Activated T-cell treated with anti-CD3 and anti-CD28 coated beads, Interleukin-2, amount 50 U/mL, for 72 hours (primary cell): ENCODE measurements at places on chromosomes 6 and 20.

DNA sequence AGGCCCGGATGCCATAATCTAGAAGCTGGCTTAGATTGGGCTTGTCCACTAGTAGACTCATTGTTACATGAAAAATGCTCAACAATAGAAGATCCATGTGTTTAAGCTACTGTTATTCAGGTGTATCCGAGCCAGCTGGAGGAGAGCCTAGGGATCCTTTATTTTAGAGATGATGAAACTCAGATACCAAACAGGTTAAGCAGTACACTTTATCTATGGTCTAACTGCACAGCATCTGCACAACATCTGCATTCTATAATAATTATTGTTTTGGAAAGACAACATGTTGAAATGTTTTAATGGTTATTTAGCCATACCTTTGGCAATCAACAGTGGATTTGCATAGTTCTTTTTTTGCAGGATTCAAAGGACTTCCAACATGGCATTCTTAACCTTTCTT is 134.1 kb downstream of the RFPL4B start:
- DNase-seq, result no peak

- no peak for DNase-seq
These were observed 256.1 kb downstream of the PLCB1 start for GRCh38 chr20:8388141-8388540.

DNA sequence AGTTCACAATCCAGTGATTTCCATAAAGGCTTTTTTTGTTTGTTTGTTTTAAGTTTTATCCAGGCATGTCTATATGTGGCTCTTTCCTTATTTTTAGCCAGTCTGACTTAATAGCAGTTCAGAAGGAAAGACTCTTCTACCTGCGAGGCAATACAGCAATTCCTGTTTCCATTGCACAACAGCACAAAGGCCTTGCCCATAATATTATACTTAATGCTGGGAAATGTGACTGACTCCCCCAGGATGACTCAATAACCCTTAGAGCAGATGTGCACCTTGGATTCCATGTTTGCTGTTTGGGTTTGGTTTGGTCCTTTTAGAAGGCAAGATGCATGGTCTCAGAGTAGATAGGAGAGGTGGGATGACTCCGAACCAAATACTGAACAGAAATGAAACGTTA is 184.1 kb downstream of the MTFR2 start:
- no peak for DNase-seq

DNA sequence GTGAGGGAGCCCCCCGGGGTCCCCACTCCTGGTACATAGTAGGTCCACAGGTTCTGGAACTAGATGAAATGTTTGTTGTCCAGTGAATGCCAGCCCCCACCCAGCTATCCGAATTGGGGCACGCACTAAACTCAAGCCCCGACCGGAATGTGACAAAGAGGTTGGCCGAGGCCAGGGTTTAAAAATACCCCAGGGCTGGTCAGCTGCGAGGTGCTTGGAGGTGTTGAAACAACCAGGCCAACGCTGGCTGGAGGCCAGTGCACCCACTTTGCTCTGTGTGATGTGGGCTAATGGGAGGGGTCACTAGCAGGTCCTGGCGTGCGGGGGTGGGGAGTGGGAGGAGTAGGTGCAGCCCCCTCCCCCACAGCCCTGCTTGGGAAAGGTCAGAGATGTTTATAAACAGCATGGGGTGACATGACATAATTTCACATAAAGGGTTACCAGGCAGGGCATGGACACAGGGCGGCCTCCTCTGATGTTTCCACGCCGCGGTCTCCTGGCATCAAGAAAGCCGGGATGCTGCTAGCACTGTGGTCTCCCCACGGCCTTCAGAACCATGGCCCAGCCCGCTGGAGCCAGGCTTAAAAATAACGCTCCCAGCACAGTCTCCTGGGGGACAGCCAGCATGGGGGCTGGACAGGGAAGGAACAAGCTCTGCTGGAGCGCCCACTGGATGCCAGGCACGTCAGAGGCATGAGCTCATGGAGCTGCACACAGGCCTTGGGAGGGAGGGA is 111.2 kb upstream of the PTPN1 start:
- DNase-seq, result no peak

DNA sequence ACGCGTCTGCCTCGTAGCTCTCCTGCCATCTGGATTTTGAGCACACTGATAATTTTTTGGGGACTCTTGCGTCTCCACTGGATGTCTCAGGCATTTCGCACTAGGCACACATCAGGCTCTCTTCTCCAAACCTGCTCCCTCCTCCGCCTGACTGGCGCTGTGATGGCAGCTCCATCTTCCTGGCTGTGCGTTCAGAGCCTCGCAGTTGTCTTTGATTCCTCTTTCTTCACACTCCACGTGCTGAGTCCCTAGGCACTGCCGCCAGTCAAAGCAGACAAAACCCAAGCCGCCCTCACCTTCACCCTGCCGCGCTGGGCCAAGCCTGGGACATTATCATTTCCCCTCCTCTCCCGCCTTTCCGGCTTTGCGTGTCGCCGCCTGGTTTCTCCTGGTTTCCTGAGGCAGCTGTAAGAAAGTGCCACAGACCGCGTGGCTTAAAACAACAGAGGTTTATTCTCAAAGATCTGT is 778 bp downstream of the PSMG4 start:
- peak; percentile 61 for DNase-seq

- no peak for DNase-seq
These were observed 3.5 kb downstream of the CTNNBL1 start for GRCh38 chr20:37697314-37697713.

DNA sequence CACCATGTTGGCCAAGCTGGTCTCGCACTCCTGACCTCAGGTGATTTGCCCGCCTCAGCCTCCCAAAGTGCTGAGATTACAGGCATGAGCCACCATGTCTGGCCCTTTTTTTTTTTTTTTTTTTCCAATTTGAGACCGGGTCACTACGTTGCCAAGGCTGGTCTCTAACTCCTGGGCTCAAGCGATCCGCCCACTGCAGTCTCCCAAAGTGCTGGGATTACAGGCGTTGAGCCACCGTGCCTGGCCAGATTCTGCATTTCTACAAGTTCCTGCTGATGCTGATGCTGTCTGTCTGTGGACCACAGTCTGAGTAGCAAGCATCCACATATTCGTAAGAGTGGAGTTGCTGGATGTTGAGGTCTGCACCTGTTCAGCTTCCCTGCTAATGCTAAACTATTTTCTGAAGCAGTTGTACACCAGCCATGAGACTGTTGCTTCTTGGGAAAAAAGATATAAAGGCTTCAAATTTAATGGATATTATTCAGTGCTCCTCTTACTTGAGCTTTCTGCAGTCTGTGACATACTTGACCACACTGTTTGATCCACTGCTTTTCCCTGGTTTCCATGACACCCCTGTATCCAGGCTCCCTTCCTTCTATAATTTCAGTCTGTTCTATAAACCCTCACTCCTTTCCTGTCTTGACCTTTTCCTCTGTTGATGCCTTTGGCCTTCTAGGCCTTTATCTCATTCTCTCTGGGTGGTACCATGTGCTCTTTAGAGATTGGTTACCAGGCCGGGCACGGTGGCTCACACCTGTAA is 10.1 kb upstream of the ZBTB12 start:
- no peak for DNase-seq

DNA sequence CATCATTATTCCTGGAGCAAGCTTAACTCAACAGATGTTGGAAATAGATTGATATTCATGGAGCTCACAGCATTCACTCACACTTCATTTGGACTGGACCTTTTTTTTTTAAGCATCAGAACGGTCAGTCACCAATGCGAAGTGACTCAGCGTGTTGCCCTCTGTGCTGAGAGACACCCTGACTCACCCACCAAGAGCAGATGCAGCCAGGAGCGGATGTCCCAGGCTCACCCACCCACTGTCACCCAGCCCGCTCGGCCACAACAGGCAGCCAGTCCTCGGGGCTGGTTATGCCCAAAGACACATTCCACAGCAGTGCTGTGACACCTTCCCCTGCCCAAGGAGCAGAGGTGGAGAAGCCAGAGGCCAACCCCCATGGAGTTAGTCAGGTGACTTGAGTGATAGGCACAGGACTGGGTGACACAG is 15.7 kb downstream of the RNASET2 start:
- no peak for DNase-seq

DNA sequence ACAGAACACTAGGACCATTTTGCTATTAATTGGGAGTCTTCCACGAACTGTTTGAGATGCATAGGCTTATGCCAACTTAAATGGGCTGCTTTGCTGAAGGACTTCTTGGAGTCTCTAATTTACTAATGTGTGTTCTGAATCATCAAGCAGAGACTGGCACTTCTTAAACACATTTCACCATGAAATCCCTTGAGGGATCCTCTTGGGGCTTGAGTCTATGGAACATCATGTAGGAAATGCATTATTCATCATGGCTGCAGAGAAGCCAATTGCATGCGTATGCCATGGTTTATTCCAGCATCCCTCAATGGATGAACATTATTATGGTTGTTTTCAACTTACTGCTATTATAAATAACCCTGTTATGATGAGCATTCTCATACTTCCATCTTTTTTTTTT is 73.4 kb downstream of the FGD2 start:
- no peak for DNase-seq

- no peak for DNase-seq
These were observed 59.3 kb upstream of the STMND1 start for GRCh38 chr6:17042422-17043147.

- DNase-seq, result no peak
These were observed 22.7 kb upstream of the ZDHHC14 start for GRCh38 chr6:157358287-157358686.

GRCh38 chr6:89205819-89206218 is 11.3 kb downstream of the GABRR1 start:
- DNase-seq, result no peak

GRCh38 chr20:63873477-63873971 is 8.5 kb downstream of the TPD52L2 start:
- peak; percentile 58 for DNase-seq

DNA sequence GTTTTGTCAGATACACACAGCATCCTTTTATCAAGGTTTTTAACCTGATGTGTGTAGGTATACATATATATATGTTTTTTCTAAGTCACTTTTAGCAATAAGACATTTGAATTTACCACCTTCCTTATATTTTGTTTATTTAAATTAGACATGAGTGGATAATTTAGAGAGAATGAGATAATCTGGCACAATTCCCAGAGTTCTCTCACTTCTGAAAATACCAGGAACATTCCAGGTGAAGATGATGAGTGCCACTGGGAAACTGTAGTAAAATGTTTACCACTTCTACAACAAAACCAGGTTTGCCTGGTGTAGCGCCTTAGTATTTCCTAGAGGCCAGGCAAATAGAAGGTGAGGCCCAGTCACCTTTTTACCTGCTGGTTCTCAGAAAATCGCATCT is 189.5 kb downstream of the TMEM242 start:
- no peak for DNase-seq

DNA sequence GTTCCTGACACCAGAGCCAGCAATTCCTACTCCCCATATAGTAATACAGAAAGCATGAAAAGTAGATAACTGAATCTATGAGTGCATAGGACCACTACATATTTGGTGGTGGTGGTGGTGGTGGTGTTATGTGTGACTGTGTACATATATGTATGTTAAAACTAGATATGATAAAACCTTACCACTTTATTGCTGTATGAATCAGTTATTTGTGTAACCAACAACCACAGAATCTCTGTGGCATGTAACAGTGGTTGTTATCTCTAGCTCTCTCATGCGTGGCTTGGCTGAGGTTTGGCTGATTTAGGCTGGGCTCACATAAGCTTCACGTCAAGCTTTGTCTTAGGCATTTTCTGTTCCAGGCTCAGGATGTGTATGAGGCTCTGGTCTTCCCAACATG is 55.7 kb downstream of the PLCB1 start:
- DNase-seq, result peak; percentile 3

DNA sequence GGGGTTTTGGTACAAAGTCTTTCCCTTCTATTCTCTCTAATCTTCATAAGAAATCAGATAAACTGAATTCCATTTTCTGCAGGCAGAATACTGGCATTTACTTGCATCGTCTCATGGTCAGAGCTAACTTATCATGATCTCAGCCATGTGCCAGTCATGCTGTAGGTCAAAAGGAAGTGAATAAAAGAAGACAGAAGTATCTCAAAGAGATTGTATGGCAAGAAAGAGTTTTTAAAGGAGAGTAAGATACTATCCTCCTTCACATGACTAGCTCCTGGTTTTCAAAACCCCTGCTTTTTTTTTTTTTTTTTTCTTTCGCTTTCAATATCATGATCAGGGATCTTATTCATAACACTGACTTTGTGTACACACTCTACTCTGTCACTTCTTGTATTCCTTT is 398.3 kb downstream of the C6orf118 start:
- no peak for DNase-seq

- no peak for DNase-seq
These were observed 114.2 kb downstream of the PSMB1 start for GRCh38 chr6:170438861-170439260.

- DNase-seq, result no peak
These were observed 109.8 kb upstream of the PTPRK start for GRCh38 chr6:128630213-128630612.

GRCh38 chr6:42339991-42340401 is 111.7 kb downstream of the TRERF1 start:
- DNase-seq, result peak; percentile 82

DNA sequence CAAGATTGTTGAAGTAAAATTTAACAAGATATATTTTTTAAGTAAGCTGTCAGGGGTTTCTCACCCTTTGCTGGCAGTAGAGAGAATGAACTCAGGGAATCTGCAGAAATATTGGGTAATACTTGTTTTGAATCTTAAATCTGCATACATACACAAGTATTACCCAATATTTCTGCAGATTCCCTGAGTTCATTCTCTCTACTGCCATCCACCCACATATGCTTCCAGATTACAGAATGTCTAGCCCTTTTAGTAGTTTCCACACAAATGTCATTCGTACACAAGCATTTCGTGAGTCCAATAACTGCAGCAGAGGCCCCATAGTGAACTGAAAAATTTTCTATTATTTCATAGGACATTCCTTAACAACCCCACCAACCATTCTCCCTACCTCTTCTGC is 69.6 kb upstream of the TNFRSF21 start:
- DNase-seq, result no peak

GRCh38 chr6:25138233-25138933 is 140.8 kb upstream of the CARMIL1 start:
- peak; percentile 81 for DNase-seq

DNA sequence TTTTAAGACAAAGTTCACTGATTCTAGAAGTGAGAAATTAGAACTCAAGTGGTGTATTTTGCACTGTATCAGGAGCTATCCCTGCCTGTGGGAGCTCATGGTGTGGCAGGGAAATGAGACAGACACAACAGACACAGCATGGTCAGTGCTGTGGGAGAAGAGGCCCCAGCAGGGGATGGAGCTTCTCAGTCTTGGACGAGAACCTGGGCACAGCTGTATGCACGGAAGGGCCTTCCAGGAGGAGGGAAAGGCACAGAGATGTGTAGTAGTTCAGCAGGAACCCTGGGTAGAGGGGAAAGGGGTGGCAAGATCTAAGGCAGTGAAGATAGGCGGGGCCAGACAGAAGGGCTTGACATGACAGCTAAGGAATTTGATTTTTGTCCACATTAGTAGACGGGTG is 48.8 kb upstream of the KIF25 start:
- no peak for DNase-seq

- peak; percentile 93 for DNase-seq
These were observed at the start of gene CEBPB for GRCh38 chr20:50190251-50191064. CEBPB (plus strand) TSS chr20:50190830; CDS start chr20:50191034, 204 bp downstream.

DNA sequence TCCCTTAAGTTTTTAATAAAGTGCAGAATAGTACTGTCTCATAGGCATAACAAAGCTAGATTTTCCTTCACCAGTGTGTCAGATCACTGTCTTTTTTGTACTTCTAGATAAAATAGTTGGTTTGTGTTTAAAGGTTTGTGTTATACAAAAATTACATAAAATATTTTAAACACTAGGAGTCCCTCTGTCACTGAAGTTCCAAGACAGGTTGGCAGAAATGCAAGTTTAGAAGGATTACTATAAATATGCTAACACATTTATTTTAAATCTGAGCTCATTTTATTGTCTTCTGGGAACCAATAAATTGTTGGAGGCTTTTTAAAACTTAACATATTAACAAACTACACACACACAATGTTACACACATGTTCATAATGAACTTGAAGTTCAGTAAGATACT is 30.8 kb upstream of the RUNX2 start:
- no peak for DNase-seq
